ENCODE measurements at places on chromosomes 7 and 10.

DNA sequence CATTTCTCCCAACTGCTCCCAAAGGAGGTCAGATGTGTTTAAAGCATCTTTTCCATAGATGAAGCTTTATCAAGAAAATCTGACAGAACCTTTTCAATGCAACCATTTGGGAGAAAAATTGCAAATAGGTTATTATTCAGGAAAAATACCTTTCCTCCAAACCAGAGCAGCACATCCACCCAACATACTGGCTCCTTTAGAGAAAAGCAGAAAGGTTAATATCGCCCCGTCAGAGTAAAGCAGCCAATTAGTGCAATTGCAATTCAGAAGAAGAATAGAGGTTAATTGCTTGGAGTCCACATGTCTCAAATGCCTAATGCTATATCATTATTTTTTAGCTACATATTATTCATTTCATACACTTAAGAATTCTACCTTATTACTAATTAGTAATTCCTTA is 48.9 kb upstream of the HSPA12A start:
- no peak for DNase-seq

DNA sequence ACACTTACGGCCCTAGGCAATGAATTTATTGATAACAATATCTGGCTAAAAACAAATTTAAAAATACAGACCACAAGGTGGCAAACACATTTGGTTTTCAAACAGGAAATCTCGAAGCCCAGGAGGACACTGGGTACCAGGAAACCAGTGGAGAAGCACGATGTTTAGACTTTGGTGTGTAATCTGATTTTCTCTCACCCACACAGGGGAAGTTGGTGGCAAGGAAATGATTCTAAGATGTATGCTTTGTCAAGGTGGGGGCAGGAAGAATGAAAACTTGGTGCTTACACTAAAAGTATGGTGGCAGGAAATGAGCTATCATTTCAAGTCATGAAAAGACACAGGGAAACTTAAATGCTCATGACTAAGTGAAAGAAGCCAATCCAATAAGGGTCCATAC is 113.2 kb upstream of the ANKRD1 start:
- DNase-seq: no peak

DNA sequence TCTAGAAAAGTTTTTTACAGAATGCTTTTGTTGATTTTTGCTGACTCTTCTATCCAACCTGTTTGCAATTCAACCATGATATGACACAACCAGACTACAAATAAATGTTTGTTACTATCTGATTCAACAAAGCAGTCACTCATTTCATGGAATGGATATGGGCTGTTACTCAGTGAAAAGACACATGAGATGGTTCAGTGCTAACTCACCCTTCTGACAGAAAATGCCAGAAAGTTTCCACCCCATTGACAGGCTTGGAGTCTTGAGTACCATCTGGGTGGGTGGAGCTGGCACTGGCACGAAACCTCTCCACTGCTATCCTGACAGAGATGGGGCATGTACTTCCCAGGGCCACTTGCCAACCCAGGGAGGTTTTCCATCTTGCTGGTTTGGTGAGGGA is 39.5 kb downstream of the RBM28 start:
- DNase-seq: no peak

DNA sequence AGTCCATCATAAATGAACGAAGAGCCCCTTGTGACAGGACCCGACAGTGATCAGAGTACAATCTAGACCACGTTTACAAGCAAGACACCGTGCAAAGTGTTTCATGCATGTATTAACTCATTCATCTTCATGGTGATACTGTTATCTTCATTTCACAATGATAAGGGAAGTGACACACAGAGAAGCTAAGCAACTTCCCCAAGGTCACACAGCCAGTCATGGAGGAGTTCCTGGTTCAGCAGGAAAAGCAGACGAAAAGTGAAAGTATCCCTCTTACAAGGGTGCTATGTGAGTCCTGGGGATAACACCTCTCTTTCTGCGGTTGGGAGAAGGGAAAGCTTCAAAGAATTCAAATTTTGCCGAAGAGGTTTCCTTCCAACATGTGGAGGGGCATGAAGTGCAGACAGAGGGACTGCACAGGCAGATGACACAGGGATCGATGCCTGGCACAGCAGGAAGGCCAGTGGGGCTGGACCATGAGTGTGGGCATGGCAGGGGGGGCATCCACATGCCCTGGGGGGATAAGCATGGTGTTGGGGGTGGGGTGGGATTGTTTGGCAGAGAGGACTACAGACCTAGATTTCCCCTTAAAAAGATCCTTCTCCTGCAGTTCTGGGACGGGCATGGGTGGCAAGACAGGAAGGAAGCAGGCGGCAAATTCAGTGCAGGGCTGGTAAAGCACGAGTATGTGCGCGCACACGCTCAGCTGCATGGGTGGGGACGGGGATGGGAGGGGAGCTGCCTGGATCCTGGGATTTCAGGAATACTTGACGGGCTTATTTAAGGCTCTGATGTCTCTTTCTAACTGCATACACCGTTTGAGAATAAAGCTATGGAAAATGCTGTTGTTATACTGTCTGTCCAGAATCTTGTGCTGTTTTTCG is 33.5 kb upstream of the DDC start:
- no peak for DNase-seq

GRCh38 chr7:7745258-7745657 is 26.9 kb upstream of the RPA3 start:
- DNase-seq: no peak

- no peak for DNase-seq
These were observed 66.6 kb downstream of the TLL2 start for GRCh38 chr10:96446966-96447596.

DNA sequence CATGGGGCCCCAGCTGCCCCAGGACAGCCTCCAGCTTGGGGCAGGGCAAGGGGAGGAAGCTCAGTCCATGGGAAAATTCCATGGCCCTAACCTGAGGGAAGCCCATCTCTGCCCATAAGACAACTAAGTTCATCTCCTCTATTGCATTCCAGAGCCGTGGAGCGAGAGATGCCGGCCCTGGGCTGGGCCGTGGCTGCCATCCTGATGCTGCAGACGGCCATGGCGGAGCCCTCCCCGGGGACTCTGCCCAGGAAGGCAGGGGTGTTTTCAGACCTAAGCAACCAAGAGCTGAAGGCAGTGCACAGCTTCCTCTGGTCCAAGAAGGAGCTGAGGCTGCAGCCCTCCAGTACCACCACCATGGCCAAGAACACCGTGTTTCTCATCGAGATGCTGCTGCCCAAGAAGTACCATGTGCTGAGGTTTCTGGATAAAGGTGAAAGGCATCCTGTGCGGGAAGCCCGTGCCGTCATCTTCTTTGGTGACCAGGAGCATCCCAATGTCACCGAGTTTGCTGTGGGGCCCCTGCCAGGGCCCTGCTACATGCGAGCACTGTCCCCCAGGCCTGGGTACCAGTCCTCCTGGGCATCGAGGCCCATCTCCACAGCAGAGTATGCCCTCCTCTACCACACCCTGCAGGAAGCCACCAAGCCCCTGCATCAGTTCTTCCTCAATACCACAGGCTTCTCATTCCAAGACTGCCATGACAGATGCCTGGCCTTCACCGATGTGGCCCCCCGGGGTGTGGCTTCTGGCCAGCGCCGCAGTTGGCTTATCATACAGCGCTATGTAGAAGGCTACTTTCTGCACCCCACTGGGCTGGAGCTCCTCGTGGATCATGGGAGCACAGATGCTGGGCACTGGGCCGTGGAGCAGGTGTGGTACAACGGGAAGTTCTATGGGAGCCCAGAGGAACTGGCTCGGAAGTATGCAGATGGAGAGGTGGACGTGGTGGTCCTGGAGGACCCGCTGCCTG is 4.3 kb downstream of the AOC1 start:
- DNase-seq: no peak

- DNase-seq: no peak
These were observed 167.7 kb upstream of the ADO start for GRCh38 chr10:62636825-62637248.

- DNase-seq: no peak
These were observed 62.1 kb upstream of the SHH start for GRCh38 chr7:155874411-155874810.

DNA sequence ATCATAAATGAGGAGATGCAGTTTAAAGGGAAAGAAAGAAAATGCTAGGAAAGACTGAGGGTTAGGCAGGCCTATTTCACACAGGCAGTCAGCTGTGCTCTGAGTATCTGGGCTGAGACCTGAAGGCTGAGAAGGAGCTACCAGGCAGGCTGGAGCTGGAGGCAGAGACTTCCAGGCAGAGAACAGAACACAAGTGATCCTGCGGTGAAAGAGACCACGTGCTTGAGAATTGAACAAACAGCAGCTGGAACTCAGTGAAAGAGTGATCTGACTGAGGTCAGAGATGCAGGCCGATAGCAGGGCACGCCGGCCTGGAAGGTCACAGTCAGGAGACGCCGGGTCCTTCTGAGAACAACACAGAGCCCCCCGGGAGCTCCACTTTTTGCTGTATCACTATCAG is 147.8 kb downstream of the ADAM12 start:
- no peak for DNase-seq

DNA sequence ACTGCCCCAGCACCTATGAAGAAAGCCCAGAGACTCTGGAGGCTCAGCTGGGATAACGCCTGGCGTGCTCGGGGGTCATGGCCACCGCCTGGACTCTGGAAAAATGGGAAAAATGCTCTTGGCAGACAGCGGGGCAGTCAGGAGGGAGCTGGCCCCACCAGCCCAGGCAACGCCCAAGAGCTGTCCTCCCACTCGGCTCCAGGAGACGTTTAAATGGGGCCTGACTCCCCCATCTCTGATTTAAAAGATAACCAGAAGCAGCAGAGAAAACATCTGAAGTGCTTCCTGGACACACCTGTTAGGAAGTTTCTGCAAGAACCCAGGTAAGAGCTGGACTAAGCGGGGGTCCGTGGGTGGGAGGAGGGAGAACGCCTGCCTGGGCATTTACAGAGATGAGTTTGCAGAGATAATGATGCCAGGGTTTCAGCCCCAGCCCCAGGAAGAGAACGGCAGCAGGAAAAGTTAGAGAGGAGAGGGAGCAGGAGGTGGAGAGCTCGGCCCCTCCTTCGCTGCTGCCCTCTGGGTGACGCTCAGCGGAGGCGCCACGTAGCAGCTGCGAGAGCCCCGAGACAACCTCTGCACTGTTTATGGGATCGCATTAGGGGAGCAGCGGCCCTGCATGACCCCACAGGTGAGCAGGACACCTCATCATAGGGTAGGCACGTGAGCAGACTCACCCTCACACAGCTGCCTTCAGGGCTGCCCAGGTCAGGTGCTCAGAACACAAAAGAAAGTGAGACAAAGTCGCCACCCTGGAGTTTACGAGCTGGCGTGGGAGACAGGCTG is 83.5 kb upstream of the INSIG1 start:
- DNase-seq: no peak

GRCh38 chr7:19268737-19269136 is 123.5 kb upstream of the FERD3L start:
- no peak for DNase-seq

DNA sequence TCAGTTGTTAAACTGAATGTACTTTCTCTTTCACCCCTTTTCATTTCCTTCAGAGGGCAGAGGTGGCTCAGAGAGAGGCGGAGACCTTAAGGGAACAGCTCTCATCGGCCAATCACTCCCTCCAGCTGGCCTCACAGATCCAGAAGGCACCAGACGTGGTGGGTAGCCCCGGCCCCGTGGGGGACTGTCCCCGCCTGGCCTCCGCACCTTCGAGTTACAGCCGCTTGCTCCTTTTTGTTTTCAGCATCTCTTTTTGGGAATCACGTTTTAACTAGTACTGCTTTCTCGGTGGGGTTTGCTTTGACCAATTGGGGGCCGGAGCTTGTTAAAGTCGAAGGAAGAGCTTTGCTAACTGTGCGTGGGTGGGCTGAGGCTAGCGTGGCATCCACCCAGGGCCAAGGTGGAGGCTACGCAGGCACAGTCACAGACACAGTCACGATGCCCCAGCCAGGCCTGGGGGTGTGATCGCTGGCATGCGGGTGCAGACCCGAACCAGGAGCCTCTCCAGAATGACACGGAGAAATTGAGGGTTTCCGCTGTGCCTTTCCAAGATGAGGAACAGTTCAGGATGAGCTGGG is 116.2 kb upstream of the SH2B2 start:
- DNase-seq: no peak

DNA sequence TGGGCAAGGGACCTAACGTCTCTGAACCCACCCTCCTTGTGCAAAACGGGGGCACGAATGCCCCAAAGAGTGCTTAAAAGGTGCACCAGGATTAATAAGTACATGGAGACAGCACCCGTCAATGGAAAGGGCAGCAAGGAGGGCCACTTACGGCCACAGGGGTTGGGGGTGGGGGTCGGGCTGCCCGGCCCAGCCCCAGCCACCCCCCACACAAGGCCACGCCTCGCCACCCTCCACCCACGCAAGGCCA is 213.4 kb downstream of the MAD1L1 start:
- DNase-seq: no peak

GRCh38 chr10:120746001-120746777 is 105.0 kb upstream of the WDR11 start:
- no peak for DNase-seq

- no peak for DNase-seq
These were observed 48.9 kb upstream of the GJD4 start for GRCh38 chr10:35555962-35556930.

- DNase-seq: no peak
These were observed 52.6 kb downstream of the JAKMIP3 start for GRCh38 chr10:132118366-132118765.

- DNase-seq: peak; percentile 13
These were observed 114.9 kb downstream of the IPMK start for GRCh38 chr10:58152673-58153263.

DNA sequence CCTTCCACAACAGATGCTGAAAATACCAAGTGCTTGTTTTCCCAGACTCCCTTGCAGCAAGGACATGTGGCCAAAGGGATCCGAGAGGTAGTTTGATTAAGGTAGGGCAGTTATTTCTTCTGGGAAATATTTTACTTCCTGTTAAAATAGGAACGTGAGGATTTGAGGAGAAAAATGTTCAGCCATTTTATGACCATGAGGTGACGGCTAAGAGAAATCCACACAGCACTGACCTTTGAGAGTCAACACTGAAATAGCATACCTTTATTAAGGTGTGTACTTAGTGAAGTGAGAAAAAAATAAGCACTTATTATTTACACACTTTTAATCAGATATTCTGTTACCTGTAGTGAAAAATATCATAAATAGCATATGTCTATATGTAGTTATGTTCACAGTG is 133.9 kb downstream of the PPP1R3A start:
- DNase-seq: no peak

GRCh38 chr7:50197549-50197948 is 104.5 kb upstream of the ZPBP start:
- DNase-seq: peak; percentile 75

DNA sequence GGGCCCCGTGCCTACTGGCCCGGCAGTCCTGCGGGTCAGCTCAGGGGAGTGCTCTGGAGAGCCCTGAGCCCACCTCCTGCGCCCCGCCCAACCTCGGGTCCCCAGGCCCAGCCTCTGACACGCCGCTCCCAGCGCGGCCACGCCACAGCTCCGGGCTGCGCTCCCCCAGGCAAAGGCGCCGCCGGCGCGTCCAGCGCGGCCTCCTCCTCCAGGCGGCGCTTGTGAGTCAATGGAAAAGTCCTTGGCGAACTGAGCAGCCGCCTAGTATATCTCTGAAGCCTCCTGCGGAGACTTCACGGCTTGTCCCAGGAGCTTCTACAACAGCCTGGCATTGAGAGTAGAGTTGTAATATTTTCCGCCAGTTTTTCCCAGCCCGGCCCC is 29.5 kb upstream of the BMS1 start:
- peak; percentile 78 for DNase-seq

Data from activated T-cell treated with anti-CD3 and anti-CD28 coated beads for 48 hours (primary cell).